ENCODE measurements at places on chromosomes 1 and 21.

DNA sequence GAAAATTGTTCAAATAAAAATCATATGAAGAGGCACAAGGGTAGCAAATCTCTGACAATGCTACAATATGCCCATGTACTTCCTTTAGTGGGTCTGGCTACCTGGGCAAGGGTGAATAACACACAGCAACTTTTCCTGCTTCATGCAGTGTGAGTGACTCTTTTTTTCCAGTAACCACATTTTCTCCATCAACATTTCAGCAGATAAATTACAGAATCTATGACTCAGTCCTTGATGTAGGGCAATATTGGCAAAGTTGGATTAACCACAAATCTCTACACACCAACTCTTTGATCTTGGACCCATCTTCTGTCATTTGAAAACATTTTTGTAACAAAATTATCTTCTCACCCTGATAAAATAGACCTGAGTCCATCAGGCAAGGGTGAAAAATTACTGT lies 31.7 kb downstream of the ERICH3 start:
- no peak for DNase-seq

GRCh38 chr1:244548558-244549115 lies 87.6 kb downstream of the CATSPERE start:
- DNase-seq, result peak; percentile 16

GRCh38 chr1:22347854-22348760 lies 103.5 kb upstream of the ZBTB40 start:
- DNase-seq, result no peak

- DNase-seq, result peak; percentile 97
These were observed 1.5 kb upstream of the PALMD start for GRCh38 chr1:99644279-99645004.

DNA sequence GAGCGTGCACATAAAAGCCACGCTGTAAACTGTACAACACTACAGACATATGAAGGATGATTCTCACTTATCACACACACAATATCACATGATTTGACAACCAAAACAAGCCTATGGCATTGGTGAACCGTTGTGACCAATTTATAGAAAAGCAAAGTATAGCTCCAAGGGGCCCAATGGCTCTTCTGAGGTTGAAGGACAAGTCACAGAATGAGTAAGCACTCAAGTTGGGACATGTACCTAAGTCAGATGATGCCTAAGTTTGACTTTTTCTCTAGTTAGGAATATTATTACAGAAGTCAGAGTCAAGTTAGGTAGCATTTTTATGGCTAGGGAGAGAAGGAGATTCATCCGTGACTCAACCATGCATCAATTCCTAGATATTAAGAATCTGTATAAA lies 45.7 kb downstream of the PLPP3 start:
- DNase-seq, result no peak

DNA sequence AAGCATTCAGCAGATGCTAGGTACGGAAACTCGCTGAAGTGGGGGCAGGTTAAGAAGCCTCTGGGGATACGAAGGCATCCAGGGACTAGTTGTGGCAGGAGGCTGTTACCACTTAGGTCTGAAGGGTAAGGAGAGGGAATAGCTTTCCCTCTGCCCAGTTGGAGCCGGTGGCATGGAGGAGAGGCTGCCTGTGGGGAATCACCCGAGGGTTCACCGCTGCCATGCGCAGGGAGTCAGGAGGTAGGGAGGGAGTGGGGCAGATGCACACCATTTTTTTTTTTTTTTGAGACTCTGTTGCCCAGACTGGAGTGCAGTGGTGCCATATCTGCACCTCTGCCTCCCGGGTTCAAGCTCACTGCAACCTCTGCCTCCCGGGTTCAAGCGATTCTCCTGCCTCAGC lies 6.1 kb downstream of the PCSK9 start:
- DNase-seq, result peak; percentile 22

DNA sequence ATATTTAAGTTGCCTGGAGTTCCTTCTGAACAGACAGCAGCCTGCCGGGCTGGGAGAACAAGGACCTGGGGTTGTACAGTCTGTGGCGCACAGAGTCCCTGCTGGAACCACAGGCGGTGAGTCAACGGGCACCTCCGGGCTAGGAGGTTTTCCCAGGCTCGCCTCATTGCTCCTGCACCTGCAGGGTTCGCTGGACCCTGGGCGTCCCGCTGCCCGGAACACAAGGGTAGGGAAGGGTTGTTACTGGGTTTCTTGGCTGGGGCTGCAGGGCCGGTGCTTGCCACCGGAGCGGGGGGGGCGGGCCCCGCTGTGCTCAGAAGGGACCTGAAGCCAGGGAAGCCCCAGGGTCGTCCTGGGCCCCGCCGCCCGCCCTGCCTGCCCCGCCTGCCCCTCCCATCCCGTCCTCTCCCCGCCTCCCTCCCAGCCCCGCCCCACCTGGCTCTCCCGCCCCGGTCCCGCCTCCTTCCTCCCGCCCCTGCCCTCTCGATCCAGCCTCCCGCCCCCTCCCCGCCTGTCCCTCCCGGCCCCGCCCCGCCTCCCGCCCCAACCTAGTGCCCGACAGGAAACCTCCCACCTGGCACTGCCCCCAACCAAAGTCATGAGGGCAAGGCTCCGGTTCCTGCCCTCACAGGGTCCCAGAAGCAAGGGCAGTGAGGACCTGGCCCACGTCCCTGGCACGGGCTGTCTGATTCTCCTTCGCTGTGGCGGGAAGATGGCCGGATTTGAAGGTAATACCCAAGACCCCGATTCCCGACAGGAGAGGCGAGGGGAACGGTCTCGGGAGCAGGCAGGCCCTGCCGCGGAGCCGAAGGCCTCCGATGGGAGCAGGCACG lies 6.8 kb downstream of the JMJD4 start:
- peak; percentile 90 for DNase-seq

DNA sequence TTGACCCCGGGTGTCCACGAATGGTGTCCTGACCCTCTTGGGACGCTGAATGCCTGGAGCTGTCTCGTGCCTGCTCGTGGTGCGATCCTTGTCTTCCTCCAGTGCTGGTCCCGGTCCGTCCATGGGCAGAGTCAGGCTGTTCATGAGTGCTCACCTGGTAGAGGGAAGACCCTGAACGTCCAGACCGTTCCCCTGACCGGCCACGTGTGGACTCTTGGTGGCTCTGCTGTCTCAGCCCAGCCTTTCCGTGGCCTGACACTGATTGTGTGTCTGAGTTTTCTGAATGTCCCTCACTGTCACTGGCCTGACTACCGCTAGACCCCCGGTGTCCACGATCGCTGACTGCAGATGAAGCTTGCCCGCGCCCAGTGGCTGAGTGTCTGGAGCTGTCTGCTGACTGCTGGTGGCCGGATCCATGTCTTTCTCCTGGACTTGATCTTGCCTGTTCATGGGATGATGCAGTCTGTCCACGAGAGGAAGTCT lies 11.7 kb downstream of the FLG start:
- DNase-seq, result no peak

- peak; percentile 68 for DNase-seq
These were observed 112.2 kb upstream of the COL6A1 start for GRCh38 chr21:45869121-45870007.

- peak; percentile 12 for DNase-seq
These were observed 40.5 kb downstream of the S100B start for GRCh38 chr21:46564391-46564790.

- no peak for DNase-seq
These were observed 52.2 kb upstream of the GRHL3 start for GRCh38 chr1:24266998-24267397.

GRCh38 chr1:206514813-206515387 lies 7.6 kb downstream of the RASSF5 start:
- no peak for DNase-seq

- no peak for DNase-seq
These were observed 3.0 kb downstream of the USP1 start for GRCh38 chr1:62439652-62440371.

DNA sequence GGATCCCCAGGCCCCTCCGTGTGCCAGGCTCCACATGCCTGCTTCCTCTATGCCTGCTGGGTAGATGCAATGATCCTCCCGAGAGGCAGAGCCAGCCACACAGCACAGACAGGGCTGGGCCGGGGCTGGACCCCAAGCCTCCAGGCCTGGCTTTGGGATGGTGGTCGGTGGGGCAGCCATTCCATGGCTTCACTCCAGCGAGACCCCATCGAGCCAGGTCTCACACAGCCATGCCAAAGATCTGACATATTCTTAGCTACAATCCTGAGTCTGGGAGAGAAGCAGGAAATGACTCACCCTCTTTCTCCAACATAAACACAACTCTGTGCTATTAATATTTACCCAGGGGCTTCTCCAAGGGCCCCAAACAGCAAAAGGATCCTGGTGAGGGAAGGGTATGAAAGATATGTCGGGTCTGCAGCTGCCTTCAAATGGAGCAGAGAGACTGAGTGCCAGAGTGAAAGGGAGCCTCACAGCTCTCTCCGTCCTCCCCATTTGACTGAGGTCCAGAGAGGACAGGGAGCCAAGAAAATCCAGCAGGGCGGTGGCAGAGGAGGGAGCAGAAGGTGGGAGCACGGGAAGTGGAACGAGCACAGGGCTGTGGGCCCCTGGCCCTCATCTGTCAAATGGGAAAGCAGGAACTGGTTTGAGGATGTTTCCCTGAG lies 639.5 kb downstream of the MATN1 start:
- no peak for DNase-seq

GRCh38 chr1:110897681-110898080 lies 24.7 kb downstream of the CD53 start:
- no peak for DNase-seq

- DNase-seq, result no peak
These were observed 7.7 kb downstream of the IGSF8 start for GRCh38 chr1:160090760-160091159.

DNA sequence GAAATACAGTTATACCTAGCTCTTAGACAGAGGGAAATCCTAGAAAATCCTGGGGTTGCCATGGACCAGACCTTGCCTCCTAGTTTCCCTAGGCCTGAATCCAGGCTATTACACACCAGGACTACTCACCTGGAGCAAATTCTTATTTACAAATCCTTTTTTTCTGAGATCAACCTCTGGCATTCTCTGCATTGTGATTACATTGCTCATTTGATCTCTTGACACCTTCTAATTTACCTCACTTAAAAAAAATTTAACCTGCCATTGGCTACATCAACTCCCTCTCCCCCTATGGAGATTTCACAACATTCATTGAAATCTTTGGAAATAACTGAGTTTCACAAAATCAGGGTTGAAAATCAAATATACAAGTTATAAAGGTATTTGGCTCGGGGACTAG lies 2.9 kb upstream of the C1orf105 start:
- no peak for DNase-seq

- DNase-seq, result no peak
These were observed 79.8 kb upstream of the HMCN1 start for GRCh38 chr1:185654199-185654951.

GRCh38 chr1:119492763-119493162 lies 14.2 kb upstream of the HSD3B1 start:
- DNase-seq, result no peak

DNA sequence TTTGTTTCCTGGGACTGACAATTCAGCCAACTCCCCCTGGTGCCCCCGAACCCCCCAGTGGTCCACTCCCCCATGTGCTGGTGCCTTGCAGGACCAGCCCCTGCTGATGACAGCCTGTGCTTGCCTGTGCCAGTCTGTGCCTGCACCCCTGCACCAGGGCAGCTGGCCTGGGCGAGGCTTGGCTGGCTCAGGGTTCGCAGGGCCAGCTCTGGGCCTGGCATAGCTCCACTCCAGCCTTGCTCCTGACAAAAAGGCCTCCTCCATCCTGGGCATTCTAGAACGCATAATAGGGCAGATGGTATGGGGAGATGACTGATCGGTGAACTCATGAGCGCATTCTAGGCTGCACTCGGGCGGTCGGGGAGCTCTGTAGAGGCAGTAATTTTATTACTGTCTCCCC lies 5.4 kb downstream of the CNTN2 start:
- DNase-seq, result peak; percentile 44

DNA sequence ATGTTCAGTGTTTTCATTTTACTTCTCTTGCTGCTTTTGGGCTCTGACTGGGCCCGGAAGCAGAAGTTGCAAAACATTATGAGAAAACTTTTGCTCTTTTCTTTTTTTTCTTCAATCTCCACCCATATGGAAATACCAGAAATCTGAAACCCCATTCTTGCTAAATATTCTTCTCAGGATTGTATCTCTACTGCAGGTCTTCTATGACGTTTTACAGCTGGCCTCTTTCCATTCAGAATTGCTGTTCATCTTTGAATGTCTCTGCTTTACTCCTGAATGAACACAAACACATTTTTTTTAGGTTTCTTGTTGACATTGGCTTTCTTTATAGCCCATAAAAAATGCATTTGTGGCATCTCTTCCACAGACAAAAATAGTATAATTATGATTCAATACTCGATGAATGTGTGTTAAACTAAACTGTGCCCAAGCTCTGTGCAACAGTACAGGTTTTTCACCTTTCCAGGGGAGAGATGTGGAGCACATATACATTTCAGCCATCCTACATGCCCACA lies 18.8 kb downstream of the PTPRC start:
- DNase-seq, result no peak

DNA sequence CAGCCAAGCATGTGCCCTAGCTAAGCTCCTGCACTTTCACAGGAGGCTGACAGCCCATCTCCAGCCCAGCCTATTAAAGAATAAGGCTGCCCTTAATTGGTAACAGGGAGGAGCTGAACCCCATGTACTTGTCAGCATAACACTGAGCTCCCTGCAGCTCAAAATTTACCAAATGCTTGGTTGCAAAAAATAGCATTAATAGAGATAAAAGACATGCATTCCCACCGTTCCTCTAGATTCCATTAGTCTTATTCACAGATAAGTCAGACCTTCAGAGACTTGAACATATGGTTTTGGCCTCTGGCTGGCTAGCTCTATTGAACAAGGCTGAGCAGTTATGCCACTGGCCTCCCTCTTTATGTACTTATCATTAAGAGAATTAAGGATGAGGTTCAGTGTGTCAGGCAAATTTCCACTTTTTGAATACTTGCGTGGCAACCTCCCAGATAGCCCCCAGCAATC lies 29.2 kb downstream of the OLFML3 start:
- peak; percentile 45 for DNase-seq

DNA sequence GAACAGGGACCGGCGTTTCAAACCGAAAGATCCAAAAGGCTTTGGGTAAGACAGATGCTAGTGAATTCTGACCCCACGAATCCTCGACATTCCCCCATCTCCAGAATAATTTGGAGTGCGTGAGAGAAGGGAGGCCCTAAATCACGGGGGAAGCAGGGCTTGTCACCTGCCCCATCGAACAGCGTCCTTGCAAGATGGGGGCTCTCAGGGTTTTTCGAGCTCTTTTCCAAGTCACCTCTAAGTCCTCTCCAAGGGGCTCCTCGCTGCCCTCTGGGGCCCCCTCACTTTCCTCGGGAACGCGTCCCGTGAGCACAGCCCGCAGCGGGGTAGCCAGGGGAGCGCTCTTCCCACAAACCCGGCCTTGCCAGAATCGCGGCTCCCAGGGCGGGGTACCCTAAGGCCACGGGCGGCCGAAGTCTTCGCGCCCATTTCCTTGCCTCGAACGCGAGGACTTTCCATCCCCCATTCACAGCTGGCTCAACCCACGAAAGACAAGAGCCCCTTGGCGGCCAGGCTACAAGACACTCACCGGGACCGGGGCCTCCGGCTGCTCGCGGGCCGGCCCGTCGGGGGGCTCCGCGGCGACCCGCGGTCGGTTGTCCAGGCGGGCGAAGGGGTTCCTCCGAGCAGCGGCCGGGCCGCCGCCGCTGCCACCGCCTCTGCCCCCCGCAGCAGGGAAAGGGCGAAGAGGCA lies 546 bp downstream of the DONSON start:
- peak; percentile 63 for DNase-seq

- peak; percentile 79 for DNase-seq
These were observed 8.4 kb upstream of the GNG4 start for GRCh38 chr1:235657747-235658526.
